ENCODE measurements at places on chromosomes 11 and 22.

DNA sequence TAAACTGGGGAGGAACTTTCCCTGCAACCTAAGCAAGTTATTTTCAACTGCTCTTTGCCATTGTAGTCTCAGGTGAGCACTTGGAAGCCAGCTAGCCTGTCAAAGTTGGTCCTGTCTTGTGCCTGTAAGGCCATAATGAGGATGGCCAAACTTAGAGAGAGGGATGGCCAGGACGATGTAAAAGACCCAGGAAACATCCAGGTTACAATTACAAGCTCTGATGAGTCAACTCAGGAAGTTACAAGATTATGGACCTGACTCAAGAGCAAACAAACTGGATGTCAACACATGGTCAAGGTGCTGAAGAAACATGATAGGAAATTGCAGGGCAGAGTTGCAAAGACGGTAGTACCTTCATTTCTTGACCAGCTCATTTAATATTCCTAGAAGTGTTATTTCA is 1.6 kb downstream of the GTPBP1 start:
- DNase-seq, result no peak

DNA sequence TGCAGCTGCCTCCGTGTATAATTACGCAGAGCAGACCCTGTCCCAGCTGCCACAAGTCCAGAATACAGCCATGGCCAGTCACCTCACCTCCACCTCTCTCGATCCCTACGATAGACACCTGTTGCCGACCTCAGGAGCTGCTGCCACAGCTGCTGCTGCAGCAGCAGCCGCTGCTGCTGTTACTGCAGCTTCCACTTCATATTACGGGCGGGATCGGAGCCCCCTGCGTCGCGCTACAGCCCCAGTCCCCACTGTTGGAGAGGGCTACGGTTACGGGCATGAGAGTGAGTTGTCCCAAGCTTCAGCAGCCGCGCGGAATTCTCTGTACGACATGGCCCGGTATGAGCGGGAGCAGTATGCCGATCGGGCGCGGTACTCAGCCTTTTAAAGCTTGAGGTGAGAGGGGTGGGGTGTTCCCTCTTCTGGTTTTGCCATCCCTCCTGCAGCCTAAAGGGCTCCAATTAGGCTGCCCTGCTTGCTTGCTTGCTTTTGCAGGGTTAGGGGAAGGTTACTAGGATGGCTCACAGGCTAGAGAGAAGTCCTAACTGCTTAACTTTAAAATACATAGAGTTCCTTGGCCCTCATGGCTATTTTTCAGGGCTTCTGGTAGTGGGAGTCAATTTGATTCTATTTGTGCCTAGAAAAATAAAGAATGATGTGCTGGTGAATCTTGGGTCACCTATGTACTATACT is 5.4 kb downstream of the RBM4 start:
- DNase-seq, result no peak

- no peak for DNase-seq
Measured at GRCh38 chr22:20579273-20580120, 72.1 kb downstream of the MED15 start.

DNA sequence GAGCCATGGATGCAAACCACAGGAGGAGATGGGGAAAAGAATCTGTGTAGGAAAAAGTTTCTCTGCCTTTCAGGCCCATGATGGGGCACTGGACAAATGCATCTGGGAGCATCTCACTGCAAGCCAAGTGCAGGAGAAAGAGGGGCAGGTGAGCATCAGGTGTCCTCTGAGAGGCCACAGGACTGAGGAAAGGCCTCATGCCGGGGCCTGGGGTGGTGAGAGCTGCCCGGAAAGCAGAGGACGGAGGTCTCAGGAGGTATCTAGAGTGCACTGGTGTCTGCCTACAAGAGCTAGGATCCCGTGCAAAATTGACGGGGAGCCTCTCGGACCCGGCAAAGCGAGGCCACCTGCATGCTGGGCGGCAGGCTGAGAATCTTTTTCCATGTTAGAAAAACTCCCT is 73.9 kb downstream of the CTTN start:
- DNase-seq, result no peak

GRCh38 chr11:122348659-122349409 is 232.8 kb upstream of the BLID start:
- no peak for DNase-seq

GRCh38 chr11:126834149-126834548 is 166.4 kb downstream of the KIRREL3 start:
- no peak for DNase-seq

DNA sequence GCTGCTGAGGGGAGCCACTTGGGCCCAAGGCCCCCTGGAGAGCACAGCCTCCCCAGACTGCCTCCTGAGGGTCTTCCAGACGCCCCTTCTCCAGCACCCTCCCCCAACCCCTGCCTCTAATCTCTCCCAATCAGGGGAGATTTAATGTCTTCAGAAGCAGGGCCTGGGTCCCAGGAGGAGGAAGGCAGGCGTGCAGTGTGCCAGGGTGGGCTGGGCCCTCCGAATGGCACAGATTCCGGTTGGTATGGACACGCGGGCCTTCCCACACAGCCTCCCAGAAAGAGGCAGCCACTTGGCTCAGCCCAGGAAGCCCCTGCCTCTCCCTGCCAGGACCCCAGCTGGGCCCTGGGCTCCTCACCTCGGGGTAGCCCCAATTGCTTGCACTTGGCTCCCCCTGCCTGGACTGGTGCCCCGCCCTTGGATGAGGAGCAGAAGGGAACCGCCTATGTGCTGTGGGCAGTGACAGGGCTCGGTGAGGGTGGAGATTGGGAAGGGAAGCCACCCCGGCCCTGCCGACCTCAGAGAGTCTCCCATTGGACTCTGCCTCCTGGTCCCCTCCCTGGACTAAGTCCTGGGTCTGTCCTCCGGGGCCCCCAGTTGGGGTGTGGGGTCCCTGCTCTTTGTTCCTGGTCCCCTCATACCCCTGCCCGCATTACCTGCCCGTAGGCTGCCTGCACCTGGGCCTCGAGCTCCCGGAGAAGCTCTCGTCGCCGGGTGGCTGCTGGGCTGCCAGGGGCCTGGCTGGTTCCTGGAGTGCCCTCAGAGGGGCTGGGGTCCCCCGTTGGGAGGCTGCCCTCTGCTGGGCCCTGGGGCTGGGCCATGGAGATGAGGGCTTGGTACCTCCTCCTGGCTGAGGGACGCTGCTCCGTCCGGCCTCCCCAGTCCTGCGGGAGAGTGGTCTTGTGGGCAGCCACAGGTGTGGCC is 572 bp upstream of the CABP2 start:
- no peak for DNase-seq

DNA sequence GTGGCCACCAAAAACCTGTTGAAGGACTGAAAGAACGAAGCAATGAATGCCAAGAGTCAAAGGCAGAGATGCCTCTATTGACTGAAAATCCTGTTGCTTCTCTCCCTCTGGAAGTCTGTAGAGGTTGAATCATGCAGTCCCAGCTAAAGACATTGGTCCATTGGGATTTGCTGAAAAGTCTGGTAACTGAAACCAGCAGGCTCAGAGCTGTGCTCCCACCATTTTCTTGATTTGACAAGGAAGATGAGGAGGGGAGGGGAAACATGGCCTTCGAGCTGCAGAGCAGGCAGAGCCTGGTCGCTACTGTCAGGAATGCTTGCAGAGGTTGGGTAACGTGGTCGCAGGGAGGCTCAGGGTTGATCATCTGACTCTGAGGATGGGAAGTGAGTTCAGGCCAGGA is 72.8 kb upstream of the CSNK2A3 start:
- no peak for DNase-seq

DNA sequence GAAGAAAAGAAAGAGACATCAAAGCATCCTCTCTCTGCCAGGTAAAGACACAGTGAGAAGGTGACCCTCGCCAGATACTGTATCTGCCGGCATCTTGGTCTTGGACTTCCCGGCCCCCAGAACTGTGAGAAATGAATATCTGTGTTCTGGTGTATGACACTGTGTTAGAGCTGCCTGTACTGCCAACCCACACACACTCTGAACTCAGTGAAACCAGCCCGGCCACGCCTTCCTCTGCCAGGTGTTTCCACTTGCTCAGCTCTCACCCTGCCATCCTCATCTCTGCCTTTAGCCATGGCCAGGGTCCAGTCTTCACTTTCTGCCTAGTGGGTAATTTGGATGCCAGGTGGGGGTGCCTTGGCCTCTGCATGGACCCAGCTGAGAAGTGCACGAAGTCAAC is 24.0 kb downstream of the CBX7 start:
- no peak for DNase-seq

- DNase-seq, result no peak
Measured at GRCh38 chr11:82738091-82738490, 4.4 kb upstream of the FAM181B start.

- DNase-seq, result peak; percentile 46
Measured at GRCh38 chr11:121194731-121195596, 93.9 kb downstream of the TECTA start.

- DNase-seq, result no peak
Measured at GRCh38 chr11:1589996-1590395, 4.9 kb upstream of the KRTAP5-1 start.

DNA sequence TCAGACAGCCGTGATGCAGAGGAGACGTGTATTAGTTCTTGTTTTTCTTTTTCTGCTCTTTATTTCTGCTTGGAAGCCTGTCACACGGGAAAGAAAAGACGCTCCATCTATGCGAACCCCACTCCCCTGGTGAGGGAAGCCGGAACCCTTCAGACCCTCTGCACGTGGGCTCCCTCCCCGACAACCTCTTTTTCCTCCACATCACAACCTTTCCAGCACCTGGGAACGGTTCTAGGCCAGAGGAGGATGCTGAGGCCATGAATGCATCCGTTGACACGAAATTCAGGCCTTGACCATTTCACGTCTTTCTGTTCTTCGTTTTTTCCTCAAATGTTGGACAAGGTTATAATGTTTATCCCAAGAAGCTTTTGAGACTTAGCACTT is 85.3 kb upstream of the WNT7B start:
- no peak for DNase-seq

DNA sequence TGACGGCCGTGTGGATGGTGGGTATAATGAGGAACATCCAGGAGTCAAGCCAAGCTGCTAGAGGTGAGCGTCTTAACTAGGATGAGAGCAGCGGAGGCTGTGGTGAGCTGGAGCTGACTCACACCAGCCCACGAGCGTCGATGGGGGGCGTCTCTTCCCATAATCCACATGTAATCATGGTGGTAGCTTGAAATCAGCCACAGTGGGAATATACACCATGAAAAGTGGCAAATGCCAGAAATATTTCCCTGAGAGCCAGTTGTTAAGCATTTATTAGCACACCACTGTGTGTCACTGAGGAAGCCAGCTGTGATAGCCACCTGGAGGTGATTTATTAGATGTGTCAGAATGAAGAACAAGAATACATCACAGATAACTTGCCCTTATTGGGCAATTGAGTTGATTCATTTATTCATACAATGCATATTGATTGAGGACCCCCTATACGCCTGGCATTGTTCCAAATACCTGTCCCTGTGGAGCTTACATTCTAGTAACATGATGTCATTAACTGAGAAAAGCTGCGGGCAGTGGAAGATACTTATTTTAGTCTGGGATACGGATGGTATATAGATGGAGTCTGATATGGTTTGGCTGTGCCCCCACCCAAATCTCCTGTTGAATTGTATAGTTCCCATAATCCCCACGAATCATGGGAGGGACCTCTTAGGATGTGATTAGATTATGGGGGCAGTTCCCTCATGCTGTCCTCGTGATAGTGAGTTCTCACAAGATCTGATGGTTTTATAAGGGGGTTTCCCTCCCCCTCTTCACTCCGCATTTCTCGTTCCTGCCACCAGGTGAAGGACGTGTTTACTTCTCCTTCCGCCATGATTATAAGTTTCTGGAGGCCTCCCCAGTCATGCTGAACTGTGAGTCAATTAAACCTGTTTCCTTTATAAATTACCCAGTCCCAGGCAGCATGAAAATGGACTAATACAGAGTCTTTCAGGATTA is 473.4 kb downstream of the METTL15 start:
- DNase-seq, result no peak

- no peak for DNase-seq
Measured at GRCh38 chr22:27381552-27381951, 420.0 kb downstream of the MN1 start.

DNA sequence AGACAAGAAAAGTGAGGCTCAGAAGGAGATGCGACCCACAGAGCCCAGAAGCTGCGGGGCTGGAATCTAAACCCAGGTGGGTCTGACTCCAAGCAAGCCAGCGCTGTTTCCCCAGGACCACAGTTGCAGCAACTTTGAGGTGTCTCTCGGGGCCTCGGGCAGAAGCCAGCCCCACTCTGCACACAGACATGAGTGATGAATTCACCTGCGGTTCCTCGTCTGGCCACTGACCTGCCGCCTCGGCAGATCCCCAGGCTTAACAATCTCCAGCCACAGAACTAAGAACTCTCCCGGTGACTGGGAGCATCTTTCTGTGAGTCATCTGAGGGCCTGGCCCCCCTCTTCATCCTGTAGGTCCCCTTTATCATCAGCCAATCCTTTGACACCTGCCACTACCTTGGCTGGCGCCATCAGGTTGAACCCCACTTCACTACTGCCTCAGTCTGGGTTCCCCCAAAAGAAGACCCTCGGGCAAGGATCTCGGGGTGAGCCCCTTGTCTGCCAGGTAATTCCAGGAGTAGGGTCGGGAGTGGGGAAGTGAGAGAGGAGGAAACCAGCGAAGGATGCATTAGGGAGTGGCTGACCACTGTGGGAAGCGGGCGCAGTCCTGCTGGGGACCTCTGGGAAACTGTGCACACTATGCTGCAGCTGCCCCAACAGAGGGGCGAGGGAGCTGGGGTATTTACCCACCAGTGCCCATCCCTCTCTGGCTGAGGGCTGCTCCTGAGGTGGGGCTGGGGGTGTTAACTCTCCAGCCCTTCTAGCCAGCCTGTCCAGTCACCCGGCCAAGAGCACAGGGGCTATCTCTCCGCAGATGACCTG is 33.0 kb upstream of the MN1 start:
- DNase-seq, result no peak

DNA sequence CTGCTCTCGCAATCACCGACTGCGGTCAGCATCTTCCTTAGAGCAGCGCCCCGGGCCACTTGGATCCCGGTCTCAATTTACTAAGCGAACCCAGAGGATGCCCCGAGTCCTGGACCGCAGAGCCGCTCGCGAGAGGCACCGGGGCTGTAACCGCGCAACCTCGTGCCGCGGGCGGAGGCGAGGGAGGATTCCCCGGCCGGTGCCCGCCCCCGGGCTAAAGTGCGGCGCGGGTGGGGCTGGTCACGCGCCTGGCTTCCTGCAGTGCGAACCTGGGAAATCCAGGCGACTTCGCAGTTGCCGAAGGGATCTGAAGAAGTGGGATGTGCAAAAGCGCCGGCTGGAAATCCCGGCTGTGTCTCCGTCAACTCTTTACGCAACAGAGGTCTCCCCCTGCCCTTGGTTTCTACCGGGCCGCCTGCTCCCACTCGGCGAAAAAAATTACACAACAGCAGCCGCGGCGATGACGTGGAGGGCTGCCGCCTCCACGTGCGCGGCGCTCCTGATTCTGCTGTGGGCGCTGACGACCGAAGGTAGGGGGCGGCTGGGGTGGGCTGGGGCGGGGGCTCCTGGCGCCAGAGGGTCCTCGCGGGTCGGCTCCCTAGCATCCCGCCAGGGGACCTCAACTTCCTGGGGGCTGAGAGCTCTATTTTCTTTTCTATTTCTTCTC is at the start of gene NCR3LG1:
NCR3LG1 (plus strand) TSS at position 291 of the 667 bp plus-strand sequence; CDS start at position 461, 170 bp downstream.
- peak; percentile 37 for DNase-seq

- peak; percentile 66 for DNase-seq
Measured at GRCh38 chr11:126989942-126990715, 10.4 kb downstream of the KIRREL3 start.

DNA sequence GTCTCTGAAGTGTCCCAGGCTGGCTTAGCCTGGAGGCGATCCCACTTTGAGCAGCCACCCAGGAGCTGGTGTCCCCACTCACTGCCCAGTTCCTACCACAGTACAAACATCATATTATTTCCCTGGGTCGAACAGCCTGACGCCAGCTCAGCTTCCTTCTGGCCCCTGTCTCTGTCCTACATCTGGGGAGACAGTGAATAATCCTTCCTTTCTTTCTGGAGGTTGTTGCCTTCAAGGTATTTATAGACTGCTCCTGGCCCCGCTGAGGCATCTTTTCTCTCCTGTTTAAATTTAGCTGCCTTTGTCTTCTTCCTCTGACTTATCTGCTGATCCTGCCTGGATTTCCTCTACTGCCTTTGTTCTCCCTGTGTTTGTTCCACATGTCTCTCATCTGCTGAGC is 56.8 kb upstream of the LRRC55 start:
- no peak for DNase-seq

Measured in GM12891 (cell line).